Omental fat pad (tissue), 4 donors: ENCODE measurements at places on chromosomes 7 and 10.

DNA sequence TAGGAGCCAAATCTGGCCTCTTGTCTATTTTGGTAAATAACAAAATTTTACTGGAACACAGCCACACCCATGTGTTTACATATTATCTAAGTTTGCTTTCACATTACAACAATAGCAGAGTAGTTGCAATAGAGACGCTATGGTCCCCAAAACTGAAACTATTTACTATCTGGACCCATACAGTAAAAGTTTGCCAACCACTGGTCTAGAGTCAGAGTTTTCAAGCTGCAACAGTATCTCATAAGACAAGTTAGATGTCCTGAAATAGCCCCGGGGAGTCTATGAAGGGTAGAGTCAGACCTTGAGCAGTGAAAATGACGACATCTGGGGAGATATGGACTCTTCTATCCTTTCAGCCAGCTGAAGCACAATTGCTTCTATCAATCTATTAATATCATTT is 74.2 kb downstream of the CTNNA3 start:
- no peak for DNase-seq

DNA sequence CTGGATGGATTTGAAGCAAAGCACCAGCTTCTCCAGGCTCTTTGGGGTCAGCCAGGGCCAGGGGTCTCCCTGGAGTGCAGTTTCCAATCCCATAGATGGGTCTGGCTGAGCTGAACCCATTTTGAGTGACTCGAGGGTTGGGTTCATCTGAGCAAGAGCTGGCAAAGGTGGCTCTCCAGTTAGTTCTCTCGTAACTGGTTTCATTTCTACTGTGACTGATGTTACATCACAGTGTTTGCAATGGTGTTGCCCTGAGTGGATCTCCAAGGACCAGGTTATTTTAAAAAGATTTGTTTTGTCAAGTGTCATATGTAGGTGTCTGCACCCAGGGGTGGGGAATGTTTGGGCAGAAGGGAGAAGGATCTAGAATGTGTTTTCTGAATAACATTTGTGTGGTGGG is 14.2 kb downstream of the LEP start:
- DNase-seq: no peak

- DNase-seq: no peak
Measured at GRCh38 chr7:23183279-23184012, 1.6 kb downstream of the NUP42 start.

DNA sequence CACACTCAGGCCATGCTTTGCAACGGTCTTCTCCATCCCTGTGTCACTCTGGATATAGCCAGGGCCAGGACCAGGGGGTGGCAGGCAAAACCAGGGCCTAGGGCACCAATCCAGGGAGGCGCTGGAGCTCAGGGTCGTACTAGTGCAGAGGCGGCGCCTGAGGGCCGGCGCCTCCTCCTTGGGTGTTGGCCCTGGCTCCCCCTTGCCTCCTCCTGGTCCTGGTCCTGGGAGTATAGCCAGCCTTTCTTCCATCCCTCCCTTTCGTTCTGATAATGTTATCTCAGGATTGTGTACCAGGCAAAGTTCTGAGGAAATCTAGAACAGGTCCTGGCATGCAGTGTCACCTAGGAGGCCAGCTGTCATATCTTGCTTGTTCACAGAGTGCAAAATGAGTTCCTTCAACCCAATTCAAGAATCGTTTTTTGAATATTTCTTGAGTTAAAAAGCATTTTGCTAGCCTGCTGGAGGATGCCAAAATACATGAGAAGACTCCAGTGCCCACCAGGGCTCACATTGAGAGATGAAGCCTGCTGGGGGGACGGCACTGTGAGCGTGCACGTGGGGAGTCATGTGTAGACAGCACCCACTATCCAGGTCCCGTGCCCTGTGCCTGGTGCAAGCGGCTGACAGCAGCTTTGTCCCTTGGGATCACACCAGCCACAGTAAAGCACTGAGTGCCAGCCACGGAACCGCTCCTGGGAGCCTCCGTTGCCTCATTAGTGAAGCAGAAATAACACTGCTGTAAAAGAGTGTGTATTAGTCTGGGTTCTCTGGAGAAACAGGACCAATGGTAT is 106.9 kb upstream of the C7orf33 start:
- DNase-seq: no peak

GRCh38 chr10:47366181-47366631 is 17.9 kb downstream of the ZNF488 start:
- DNase-seq: no peak

GRCh38 chr7:24440892-24441291 is 132.4 kb upstream of the PALS2 start:
- no peak for DNase-seq

GRCh38 chr7:113805976-113806375 is 112.8 kb downstream of the PPP1R3A start:
- DNase-seq: no peak

- DNase-seq: no peak
Measured at GRCh38 chr7:102849538-102849937, 63.3 kb upstream of the LRRC17 start.
